ENCODE measurements at places on chromosomes 7 and 10.

GRCh38 chr10:110923856-110924493 is 4.6 kb downstream of the SHOC2 start:
- no peak for DNase-seq

- no peak for DNase-seq
Observed at GRCh38 chr7:7641129-7641663, 644 bp downstream of the UMAD1 start.

DNA sequence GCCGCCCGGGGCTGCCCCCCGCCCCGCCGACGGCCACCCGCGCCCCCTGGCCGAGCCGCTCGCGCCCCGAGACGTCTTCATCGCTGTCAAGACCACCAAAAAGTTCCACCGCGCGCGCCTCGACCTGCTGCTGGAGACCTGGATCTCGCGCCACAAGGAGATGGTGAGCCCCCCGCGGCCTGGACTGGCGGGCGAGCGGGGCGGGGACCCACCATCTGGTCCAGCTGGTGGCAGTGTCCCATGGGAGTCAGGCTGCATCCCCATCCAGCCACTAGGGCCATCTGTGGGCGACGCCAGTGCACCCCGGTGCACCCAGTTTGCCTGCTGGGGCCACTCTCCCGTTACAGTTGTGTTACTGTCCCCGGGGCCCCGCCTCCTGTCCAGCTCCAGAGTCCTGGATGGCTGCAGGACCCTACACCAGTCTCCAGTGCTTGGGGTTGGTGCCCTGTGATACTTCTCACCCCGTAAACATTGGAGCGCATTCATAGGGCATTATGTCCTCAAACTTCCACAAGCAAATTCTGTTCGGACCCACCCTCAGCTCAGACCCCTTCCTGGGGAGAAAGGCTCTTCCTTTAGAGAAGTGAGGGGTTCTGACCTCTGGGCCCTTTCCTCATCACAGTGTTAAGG is 672 bp downstream of the LFNG start:
- DNase-seq, result no peak

GRCh38 chr10:120744040-120744439 is 107.1 kb upstream of the WDR11 start:
- DNase-seq, result no peak

GRCh38 chr10:79047875-79048638 is 20.7 kb upstream of the ZMIZ1 start:
- no peak for DNase-seq

DNA sequence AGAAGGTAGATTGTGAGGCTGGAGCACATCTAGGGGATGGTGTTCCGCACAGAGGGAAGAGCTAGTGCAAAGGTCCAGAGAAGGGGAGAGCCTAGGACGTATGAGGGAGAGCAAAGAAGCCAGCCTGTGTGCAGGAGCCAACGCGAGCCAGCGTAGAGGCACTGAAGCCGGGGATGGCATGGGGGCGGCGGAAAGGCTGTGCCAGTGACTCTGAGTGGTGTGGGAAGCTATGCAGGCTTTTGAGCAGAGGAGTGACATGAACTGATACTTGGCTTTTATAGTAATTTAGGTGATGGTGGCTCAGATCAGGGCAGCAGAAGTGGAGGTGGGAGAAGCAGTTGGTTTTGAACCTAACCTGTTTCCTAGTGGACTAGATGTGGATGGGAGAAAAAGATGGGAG is 65.8 kb downstream of the ATXN7L1 start:
- DNase-seq, result no peak

DNA sequence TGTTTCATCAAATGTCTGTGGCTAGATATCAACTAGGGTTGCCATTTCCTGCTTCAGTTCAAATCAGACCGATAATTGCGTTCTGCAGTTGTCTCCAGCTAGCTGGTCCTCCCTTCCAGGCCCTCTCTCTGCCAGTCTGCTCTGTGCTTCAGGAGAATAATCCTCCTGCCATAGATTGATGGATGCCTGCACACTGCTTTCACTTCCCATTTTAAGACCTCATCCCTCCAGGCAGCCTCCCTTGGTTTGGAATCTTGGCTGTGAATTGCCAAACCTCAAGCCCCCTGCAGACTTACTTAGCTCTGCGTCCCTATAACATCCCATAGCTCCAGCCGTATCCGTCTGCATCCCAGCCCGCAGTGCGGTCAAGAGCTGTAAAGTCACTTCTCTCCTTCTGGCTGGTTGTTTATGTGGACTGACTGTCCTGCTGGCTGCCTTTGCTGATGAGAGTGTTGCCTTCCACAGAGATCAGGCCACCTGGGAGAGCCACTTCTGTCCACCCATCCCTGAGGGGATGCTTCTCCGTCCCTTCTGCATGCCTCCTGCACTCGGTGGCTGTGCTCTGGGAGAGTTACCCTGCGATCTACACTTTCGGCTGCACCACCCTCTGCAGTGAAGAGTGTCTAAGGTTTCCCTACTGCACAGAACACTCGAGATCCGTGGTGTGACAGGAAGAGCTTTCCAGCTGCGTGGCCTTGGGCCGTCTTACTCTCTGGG is 22.4 kb upstream of the KLF6 start:
- DNase-seq, result no peak

DNA sequence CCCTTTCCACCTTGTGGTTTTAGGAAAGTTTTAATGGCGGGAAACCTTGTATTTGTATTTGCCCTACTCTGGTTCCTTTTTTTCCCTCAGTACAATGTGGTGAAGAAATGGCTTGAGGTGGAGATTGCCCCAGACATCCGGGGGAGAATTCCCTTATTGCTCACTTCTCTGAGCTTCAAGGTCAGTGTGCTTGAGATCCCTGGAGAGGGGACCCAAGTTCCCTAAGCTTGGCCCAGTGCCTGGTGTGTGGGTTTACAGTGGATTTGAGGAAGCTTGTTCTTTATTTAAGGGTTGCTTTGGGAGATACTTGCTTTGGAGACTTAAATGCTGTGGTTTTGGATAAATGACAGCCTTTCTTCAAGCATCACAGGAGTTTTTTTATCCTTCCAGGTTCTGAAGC is 18.3 kb downstream of the CALHM2 start:
- no peak for DNase-seq

DNA sequence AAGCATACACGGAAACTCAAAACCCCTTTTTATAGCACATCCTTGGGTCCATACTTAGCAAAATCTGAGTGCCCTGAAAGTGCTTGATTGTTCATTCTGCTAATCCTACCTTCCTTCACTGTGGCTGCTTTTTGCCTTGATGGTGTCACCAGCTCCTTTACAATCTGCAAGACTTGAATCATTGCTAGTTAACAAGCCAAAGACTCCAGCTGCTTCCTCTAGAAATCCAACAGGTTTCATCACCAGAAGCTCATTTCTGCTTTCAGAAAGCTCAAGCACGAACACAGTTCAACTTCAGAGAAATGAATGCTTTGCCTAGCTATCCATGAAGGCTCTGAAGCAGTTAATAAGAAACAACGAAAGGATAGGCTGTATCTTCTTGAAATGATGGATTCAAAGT is 38.0 kb downstream of the USP6NL start:
- peak; percentile 40 for DNase-seq

GRCh38 chr7:16129431-16130110 is 291.8 kb downstream of the CRPPA start:
- DNase-seq, result no peak

- no peak for DNase-seq
Observed at GRCh38 chr7:38280000-38280399, 6.6 kb upstream of the TARP start.

GRCh38 chr7:120407010-120407409 is 134.0 kb downstream of the KCND2 start:
- DNase-seq, result no peak

DNA sequence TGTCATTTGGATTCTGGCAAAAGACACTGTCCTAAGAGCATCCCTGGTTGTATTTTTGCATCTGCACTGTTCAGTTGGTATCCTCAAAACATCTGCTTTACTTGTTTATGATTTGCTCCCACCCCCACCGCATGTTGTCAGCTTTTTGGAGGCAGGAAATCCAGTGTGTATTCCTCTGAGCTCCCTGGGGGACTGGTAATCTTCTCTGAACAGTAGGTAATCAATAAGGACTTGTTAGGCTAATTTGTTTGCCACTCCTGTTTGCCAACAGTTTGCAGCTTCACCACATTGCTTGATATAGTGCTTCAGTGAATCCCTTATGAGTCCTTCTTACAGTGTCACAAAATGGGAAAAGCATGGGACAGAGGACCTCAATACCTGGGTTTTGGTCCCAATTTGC is 49.1 kb downstream of the FEZF1 start:
- DNase-seq, result no peak

DNA sequence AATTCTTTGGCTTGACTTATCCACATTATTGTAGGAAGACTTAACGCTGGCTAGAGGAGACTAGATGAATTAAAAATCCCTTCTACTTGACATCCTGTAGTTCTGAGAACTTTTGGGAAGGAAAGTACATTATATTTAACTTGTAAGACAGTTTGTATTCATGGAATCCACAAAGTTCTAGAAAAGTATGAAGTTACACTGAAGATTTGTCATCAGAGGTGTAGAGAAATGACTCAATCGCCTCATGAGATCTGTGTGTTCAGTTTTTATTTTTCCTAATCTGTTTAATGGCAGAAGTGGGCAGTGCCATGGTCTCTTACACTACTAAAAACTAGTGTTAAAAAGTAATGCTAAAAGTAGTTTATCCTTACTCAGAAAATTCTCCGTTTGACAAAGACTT is 89.1 kb upstream of the SMIM30 start:
- no peak for DNase-seq

- no peak for DNase-seq
Observed at GRCh38 chr7:129443612-129444011, 9.4 kb downstream of the STRIP2 start.

Measured in SIG-M5 (cell line).